ENCODE measurements at places on chromosomes 3 and 15.

GRCh38 chr3:157145606-157146322, 14.2 kb downstream of the CCNL1 start:
- no peak for DNase-seq

- no peak for DNase-seq
Measured at GRCh38 chr3:12148183-12148940, 10.3 kb downstream of the TIMP4 start.

GRCh38 chr3:73024836-73025235, 28.2 kb downstream of the PPP4R2 start:
- no peak for DNase-seq

DNA sequence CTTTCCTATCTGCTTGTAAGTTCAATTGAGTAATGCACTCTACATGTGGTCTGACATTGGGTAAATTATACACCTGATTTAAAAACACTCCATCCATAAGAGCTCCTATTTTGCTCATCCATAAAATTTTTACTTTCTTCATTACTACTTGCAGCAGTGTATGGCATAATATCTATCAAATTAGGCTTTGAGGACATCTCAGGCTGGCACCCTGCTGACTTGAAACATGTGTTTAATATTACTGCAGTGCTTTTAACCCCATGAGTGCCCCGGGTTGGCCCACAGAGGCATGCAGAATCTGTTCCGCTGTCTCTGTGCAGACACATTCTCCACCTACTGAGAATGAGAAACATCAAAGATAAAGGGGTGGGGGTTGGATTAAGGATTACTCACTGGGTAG, 249.9 kb upstream of the DNAJC19 start:
- DNase-seq, result no peak

DNA sequence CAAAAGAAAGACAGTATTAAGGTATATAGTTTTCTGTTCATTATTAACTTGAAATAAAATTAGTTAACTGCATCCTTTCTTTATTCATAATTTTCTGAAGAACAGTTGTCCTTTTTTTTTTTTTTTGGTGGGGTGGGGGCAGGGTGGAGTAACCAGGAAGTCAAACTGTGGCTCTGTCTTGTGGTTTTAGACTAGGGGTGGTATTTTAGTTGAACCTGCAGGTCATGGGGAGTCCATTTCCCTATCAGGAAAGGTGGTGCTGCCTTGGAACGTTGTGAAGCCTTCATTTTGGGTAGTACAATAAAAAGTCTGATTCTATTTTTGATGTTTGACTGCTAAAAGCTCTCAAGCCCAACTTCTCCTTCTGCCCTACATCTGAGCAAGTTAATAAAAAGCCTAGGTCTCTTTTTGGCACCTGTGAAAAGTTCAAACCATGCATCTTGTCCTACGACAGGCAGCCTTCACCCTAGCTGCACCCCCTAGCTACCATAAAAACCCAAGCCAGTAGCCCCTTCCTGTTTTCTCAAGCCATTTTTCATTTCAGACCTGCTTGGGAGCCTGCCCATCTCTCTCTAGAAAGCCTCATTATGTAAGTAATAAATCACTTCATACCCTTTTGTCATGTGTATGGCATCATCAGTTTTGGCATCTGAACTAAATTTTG, 31.2 kb upstream of the RIOX2 start:
- no peak for DNase-seq

DNA sequence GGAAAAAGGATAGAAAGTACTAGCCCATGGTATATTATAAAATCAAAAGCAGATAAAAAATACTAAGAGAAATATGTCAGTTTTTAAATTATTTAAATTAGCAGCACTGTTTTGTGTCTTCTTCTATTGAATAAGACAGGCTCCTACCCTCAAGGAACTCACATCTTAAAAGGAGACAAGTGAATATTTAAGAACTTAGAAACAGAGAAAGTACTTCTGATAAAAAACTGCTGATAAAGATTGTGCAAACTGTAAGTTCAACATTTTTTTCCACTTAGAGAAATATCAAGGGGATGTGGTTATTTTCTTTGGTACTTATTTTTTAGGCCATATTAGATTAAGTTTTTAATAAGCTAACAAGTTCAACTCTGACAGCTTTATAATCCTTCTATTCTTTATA, 3.0 kb upstream of the ANKRD28 start:
- no peak for DNase-seq

DNA sequence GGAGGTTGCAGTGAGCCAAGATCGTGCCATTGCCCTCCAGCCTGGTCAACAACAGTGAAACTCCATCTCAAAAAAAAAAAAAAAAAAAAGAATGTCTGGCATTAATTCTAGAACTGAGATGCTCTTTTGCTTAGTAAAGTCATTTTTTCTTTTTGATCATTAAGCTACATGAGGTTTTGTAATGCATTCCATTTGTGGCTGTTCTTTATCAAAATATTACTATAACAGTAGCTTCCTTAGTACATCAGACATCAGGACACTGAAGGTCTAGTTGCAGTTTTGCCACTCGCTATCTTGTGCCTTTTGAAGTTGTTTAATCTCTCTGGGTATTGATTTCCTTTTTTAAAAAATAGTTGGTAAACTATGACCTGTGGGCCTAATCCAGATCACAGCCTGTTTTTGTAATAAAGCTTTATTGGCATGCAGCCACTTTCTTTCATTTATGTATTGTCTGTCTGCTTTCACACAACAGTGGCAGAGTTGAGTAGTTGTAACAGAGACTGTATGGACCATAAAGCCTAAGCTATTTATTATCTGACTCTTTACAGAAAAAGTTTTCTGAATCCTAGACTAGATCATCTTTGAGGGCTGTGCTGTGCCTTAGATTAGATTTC, 76.6 kb downstream of the SLC25A26 start:
- no peak for DNase-seq

DNA sequence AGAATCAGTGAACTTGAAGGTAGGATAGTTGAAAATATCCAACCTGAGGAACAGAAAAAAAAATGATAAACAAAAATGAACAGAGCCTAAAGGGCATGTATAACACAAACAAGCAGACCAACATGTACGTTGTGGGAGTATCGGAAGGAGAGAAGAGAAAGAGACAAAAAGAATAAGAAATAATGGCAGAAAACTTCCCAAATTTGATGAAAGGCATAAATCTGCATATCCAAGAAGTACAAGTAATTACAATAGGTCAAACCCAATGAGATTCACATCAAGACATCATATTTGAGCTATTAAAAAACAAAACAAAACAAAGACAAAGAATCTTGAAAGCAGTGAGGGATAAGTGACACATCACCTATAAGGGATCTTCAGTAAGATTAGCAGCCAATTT, 38.1 kb upstream of the ATP13A5 start:
- no peak for DNase-seq

DNA sequence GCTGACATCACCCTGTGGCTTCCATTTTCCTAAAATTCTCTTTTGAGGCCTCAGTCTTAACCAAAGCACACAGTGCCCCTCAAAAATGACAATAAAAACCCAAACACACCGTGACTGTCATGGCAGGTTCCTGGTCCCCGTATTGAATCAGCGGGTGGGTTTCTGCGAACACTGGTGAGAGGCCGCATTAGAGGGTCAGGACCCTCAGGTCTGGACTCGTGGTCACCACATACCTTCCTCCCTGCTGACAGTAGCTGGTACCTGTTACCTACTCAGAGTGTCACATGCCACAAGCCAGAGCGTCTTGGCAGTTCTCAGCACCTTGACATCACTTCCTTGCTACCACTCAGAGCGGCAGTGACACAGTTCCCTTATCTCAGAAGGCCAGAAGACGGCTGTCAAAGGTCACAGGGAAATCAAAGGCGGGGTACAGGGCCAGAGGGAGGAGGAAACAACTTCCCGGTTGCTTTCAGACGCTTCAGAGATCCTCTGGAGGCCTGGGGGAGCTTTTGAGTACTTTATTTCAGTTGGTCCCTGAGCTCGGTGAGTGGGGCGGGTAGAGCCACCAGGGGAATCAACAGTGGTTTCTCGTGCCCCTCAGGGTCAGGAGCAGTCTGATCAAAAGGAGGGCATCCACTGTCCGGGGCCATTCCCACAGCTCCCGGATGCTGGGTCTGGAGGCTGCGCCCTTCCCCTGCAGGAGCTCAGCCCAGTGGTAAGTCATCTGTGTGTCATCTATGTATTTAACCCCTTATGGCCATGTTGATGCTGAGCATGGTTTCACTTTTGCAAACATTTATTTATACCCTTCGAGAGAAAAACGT, at the start of the genes CCR5AS and CCRL2:
Gene CCR5AS (minus strand): TSS at position 279 of the 824 bp plus-strand sequence.
Gene CCRL2 (plus strand): TSS at position 472 of the 824 bp plus-strand sequence. CDS start 821 bp downstream, outside the sequence.
- DNase-seq, result no peak

- no peak for DNase-seq
Measured at GRCh38 chr15:62983956-62984355, 58.6 kb upstream of the TPM1 start.

DNA sequence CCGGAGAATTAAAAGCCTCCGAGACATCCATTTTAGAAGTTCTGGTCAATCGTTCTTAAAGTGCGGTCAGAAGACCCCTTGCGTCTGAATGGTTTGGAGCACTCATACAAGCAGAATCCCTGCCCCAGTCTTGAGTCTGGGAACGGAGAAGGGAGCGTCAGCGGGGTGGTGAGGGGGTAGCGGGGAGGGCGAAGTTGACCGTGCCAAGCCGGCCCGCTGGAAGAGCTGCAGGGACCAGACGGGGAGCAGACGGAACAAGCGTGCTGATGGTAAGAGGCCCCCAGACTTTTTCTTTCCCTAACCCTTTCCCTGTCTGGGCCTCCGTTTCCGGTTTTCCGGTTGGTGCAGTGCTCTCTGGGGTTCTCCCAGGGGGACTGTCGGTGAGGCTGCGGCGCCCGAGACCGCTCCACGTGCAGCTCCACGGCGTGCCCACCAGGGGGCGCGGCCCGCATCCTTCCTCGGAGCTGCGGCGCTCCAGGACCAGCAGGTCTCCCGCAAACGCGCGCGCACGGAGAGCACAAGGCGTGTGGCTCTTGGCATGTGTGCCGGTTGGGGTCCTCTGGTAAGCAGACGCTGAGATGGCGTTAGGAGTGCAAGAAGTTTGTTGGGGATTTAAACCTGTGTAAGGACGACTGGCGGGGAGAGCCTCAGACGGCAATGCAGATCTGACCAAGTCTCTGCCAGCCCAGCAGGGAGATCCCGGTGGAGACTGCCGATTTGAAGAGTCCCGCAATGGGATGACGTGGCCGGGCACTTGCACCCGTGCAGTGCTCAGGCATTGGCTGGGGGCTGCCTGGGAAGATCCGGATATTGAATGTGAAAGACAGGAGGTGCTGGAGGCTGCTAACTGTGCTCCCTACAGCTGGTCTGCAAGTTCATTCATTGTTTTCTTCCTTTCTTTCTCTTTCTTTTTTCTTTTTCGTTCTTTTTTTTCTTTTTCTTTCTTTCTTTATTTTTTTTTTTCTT, 19.2 kb upstream of the CORO2B start:
- peak; percentile 45 for DNase-seq

- no peak for DNase-seq
Measured at GRCh38 chr3:150720444-150720843, 16.7 kb upstream of the ERICH6 start.

DNA sequence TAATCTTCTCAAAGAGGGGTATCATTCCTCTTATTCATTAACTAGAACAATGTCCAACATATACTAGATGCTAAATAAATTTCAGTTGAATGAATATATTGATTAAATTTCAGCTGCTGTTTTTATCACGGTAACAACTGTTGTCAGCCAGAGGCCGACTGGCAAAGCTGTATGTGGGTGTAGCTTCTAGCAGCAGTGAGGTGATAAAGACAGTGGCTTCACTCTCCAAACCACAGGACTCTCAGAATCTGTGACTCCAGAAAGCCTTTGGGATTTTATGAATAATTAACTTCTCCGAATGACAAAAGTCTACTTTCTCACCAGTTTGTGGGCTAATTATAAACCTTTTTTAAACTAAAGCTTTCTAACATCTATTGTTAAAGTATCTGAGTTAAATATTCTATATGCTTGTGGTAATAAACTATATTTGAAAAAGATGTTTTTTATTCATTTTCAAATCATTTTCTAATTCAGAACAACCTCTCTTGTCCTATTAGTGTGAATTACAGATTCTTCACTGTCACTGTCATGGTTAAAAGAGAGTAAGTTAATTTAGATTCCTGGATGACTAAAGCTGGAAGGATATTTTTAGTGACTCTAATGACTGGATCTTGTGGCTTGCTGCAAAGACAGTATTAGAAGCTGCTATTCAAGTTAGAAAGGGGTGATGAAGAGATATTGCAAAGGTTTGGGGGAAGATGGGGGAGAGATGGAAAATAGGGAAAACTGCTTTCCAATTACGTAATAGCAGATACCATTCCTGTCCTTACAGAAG, 796.4 kb upstream of the ARPP21 start:
- no peak for DNase-seq

DNA sequence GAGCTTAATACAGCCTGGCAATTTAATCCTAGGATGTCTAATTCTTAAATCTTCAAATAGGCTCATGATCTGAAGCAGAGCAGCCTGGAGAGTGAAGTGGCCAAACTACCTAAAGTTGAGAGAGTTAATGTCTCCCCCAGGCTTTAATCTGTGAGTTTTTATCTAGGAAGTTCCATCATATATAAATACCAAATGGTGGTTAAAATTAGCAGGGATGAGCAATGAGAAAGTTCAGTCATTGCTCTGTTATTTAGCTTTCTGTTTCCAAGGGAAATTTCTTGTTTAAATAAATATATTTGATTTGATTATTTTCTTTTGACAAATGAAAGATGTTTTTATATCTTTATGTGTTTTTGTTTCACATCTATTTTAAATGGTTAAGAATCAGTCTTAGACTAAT, 274.4 kb upstream of the UMPS start:
- DNase-seq, result no peak

GRCh38 chr3:162391301-162391700, 894.7 kb downstream of the OTOL1 start:
- no peak for DNase-seq

GRCh38 chr3:77456906-77457305, 417.0 kb downstream of the ROBO2 start:
- DNase-seq, result no peak

- DNase-seq, result no peak
Measured at GRCh38 chr3:122021811-122022401, at the start of gene ILDR1. ILDR1 (minus strand) TSS chr3:122022247; CDS start chr3:122022077, 170 bp downstream.

DNA sequence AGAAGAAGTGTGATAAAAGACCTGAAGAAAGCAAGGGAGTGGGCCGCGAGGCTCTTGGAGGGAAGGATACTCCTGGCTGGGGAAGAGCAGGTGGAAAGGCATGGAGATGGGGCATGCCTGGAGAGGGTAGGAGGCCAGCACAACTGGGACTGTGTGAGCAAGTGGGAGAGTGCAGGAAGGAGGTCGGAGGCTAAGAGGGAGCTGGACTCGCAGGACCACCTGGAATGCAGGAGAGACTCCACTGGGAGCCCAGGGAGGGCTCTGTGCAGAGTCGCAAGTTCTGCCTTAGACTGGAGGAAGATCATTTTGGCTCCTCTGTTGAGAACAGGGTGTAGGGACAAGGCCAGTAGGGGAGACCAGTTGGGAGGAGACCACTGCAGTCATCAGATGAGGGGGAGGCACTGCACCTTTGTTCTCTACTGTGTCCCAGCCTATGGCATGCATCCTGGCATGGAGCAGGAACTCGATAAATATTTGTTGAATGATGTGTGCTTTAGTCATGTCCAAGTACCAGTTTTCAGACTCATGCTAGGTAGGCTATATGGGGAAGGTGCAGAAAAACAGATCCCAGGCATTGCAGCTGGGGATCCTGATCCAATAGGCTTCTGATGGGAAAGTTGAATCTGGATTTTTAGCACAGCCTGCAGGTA, 13.7 kb downstream of the FAM107A start:
- DNase-seq, result no peak
